ENCODE measurements at places on chromosomes 2 and 18.

- no peak for DNase-seq
Measured at GRCh38 chr2:118913131-118913802, 28.7 kb upstream of the MARCO start.

DNA sequence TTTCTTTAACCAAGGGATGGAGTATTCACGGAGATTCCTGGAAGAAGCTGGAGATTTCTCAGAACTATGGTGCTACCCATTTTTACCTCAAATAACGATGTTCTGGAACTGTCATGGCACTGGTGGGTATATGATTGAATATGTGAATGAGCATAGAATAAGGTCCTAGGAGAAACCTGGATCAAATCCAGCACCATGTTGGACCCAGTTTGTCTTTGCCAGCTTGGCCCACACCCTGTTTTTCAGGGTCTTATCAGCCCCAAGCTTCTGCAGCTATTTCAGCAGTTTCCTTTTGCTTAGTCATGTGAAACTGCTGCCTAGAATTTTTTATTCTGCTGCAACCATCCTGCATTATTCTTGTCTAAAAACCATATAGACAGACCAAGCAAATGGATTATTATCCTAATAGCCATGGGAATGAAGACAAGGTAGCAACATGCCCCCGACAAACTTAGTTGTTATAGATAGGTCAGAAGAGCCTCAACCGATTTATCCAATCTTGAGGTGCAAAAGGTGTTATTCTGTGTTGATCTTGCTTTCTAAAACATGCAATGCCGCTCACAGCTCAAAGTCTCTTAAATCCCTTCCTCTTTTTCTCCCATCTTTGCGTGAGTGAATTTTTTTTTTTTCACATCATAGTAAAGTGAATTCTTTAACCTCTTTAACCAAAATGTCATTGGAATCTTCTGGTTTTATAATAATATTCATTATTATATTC is 133.6 kb downstream of the PRPF40A start:
- DNase-seq = no peak

DNA sequence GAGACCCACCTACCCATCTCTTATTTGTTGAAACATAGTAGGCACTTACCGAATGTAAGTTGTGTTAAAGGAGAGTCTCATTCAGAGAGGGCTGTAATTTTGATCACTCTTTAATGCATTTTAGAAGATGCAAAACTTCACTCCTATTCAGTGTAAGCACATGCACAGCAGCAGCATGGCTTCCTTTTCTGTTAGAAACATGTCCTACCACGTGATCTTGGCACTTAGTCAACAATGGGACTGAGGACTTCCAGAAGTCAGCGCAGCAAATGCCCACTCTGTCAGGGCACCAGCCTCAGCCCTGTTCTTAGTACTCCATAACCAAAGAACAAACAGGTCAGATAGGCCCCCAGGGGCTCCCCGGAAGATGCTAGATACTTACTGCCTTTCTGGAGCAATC is 456.5 kb downstream of the METTL4 start:
- no peak for DNase-seq

DNA sequence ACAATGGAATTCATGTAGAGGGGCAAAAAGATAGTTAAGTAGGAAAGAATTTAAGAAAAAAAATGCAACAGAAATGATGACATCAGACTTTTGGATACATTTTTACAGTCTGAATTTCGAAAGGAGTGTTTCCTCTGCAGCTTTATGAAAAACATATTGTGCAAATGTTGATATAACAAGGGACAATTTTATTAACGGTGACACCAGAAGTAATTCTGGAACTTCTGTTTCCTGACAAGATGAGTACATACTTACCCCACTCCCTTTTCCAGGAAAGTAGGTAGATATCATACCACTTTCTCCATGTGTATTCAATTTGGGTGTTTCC is 369.6 kb downstream of the FBXO15 start:
- DNase-seq = no peak

DNA sequence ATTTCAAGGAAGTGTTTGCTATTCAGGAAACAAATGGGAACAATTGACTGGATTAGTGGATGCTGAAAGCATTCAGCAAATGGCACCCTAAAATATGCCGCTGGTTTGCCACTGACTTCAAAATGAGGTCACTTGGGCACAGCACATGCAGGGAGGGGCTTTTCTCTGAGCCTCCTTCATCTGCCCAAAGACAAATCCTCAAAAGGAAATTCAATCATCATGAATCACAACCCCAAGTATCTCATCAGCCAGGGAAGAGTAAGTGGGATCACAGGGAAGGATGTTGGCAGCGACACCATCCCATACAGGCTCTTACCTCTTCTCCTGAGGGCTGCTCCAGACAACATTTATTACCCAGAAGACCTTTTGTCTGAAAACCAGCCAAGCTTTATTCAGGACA is 14.4 kb upstream of the SP140L start:
- no peak for DNase-seq

GRCh38 chr18:47754311-47755101 is 176.0 kb downstream of the SMAD2 start:
- no peak for DNase-seq

- DNase-seq = no peak
Measured at GRCh38 chr2:152534460-152535135, 182.7 kb downstream of the PRPF40A start.

- DNase-seq = no peak
Measured at GRCh38 chr2:27559228-27559627, 23.6 kb upstream of the ZNF512 start.

DNA sequence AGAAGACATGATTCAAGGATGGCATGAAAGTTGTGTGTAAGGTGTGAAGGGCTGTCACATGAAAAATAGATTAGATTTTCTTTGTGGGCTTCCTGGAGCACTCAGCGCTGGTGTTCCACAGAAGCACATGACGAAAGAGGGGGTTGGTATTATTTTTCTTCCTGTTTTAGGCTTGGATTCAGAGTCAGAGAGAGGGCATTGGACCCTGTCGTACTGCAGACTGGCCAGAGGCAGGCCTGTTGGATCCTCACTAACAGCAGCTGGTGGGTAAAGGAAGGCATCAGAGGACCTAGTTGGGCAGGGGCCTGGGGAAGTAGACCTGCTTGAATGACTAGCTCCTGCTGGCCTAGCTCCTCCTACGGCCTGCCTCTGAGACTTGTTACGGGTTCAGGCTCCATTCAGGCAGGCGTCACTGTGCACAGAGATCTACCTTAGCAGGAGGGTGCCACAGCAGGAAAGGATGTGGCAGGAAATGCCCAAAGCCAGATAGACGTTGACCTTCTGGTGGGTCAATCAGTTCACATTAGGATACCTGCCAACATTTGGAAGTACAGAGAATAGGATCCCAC is 13.1 kb downstream of the CTLA4 start:
- no peak for DNase-seq

DNA sequence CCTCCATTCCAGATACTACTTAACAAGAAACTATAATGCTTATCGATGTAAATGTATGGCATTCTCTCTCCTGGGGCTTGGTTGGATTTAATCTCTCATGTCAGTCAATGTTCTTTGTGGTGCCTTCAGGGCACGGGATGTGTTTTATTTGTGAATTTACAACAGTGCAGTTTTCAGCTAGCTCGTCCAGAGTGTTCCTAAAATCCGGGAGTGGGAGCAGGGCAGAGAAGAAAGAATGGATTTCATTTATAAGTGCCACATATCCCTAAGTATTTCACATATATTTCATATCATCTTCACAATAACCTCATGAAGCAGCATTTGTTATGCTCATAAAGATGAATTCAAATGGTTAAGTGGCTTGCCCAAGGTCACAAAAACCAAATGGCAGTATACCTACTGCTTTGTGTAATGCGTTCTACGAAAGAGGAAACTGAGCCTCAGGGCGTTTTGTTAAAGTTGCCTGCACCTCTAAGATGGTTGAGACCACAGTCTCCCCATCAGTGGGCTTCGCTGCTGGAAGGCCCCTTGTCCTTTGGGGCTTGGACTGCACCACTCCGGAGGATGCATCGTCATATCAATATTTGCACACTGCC is 134.7 kb upstream of the MGAT5 start:
- DNase-seq = no peak

DNA sequence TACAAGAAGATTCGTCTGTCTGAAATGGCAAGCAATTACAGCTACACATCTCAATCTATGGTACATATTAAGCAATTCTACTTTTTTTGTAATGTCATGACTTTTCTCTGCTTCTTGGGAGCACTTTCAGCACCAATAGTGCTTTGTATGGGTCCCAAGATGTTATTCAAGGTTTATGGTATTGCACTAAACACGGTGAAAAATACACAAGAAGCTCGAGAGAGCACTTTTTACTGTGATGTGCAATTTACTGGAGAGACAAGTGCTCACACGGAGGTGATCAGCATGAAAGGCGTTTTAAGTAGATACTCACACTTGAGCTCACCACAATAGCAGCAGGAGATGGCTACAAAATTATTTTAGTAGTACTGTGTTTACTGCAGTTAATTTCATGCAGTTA is 783.6 kb downstream of the CBLN2 start:
- DNase-seq = no peak

DNA sequence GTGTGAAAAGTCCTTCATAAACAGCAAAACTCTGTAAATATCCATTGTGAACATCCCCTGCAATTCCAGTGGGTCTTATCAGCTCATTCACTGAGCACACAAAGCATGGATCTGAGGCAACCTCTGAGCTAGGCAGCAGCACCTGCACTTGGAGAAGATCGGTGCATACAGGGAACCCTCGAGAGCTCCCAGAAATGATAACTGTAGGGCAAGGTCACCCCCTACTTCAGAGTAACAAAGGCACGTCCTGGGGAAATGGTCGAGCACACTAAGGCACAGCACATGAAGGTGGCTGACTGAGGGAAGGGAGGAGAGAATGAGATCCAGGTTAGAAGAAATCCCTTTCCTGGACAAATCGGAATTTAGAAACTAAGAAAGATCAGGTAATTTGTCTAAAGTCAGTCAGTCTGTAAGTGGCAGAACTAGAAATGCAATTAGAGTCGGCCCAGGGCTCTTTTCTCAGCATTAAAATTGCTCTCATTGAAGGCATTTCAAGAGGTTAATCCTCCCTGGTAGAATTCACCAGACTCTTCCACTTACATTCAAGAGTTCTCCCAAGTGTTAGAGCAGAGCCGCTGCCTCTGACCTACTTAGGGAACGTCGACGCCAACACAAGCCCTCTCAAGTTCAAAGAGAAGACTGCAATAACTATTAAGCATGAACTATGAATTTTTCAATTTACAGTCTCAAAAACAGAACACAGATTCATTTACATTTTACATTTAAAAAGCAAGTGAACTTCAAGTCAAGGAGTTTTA is 45.9 kb downstream of the PXDN start:
- DNase-seq = no peak

DNA sequence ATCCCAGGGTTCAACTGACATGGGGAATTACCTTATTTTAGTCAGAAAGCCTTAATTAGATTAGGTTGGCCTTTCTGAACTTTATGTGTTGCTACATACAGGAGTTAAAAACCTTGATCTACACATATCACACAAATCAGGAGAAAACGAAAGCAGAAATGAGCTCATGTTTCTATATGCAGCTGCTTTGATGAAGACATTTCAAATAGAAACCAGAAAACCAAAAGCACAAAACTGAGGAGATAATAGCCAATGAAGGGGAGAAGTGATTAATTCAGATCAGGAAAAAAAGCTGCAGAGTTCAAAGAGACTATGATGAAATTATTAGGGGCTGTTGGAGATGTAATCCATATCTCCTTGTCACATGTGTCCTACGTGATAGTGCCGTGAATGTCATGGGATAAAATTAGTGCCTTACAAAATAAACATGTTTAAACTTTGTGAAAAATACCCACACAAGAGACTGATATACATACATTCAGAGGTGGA is 255.0 kb downstream of the CAMKMT start:
- DNase-seq = no peak
